NCI-H1092 treated with DMSO at 0.1 percent for 48 hours (cell line): ENCODE measurements at places on chromosomes 12 and 14.

- DNase-seq, result no peak
Observed at GRCh38 chr12:15787778-15788177, 1.4 kb downstream of the EPS8 start.

GRCh38 chr14:64060648-64061096 is 207.9 kb downstream of the SYNE2 start:
- DNase-seq, result no peak

DNA sequence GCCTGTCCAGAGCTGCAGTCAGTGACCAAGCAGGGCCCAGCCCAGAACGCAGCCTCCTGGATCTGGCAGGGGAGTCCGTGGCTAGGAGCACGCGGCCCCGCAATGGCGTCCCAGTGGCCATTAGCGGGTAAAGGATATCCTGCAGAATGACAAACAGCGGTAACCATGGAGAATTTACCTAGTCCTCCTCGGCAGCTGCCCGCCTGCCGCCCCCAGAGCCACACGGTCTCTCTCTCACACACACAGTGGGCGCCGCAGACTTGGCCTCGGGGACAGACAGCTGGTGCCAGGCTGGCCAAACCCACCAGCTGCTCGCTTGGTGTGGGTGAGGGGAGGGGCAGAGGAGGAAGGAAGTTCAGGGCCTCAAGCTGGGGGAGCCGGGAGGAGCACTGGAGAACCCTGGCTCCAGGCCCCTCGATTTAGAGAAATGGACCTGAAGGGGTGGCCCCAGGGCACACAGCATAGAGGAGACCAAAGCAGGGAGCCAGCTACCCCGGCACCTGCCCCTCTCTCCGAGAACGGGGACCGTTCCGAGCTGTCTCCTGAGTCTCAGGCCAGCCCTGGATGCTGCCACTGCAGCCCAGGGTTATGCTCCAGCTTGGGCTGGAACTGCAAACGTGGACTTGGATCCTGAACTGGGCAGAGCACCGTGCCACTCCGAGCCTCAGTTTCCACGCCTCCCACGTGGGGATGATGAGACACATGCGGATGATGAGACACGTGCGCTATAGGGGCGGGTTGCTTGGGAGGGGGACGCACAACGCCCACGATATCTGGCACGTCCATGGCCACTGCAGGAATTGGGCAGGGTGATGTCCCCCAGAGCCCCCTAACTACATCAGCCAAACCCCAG is 3.4 kb downstream of the CDK2AP1 start:
- DNase-seq, result peak; percentile 86

- DNase-seq, result no peak
Observed at GRCh38 chr12:111757361-111758119, 9.2 kb upstream of the ALDH2 start.

DNA sequence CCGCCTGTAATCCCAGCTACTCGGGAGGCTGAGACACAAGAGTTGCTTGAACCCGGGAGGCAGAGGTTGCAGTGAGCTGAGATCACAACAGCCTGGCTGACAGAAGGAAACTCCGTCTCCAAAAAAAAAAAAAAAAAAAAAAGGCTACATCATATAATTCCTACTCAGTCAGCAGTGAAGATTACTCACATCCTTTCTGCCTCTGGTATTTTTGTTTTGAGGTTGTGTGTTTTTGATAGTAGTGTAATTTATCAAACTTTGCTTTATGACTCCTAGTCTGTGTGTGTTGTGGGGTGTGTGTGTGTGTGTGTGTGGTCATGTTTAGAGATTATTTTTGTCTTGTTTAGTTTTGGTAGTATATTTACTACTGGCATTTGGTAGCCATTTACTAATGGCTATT is 29.8 kb upstream of the DLGAP5 start:
- DNase-seq, result no peak

- DNase-seq, result no peak
Observed at GRCh38 chr14:103192246-103192840, 69.1 kb downstream of the TNFAIP2 start.
